ENCODE measurements at places on chromosomes 5 and 9.
A peak's percentile ranks its signal among the peaks of the same experiment; 100 is the strongest.

GRCh38 chr9:119020730-119021333 is 348.4 kb downstream of the BRINP1 start:
- no peak for DNase-seq

DNA sequence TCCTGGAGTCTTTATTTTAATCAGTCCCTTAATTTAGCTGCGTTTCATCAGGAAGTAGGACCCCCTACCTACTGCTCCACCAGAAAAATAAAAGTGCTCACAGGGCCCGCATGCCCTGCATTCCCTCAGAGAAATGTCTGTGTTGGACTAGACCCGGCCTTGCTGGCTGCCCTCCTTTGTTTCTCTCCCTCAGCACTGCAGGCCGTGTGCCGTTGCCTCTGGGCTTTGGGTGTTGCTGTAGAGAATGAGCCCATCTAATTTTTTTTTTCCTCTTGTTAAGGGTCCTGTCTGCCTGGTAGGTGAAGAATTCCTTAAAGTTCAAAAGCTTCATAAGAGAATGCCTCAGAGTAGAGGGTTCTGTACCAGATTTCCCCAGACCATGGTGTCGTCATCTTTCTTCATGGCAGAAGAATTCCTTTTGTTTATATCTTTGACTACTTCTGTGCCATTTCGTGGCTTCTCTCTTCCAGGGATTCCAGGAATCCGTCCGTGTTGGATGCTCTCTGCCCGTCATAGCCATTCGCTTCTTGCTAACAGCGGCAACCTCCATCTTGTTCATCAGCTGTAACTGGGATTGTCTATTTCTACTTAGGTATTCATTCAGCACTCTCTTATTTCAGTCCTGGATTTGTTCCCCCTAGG is 49.8 kb upstream of the ANGPTL2 start:
- no peak for DNase-seq

- no peak for DNase-seq
These were observed 1.7 kb downstream of the PRKAA1 start for GRCh38 chr5:40796487-40796889.

GRCh38 chr5:64742821-64743220 is 25.7 kb downstream of the SREK1IP1 start:
- DNase-seq: no peak

- DNase-seq: no peak
These were observed 110.3 kb upstream of the ZNF608 start for GRCh38 chr5:124856726-124857125.

DNA sequence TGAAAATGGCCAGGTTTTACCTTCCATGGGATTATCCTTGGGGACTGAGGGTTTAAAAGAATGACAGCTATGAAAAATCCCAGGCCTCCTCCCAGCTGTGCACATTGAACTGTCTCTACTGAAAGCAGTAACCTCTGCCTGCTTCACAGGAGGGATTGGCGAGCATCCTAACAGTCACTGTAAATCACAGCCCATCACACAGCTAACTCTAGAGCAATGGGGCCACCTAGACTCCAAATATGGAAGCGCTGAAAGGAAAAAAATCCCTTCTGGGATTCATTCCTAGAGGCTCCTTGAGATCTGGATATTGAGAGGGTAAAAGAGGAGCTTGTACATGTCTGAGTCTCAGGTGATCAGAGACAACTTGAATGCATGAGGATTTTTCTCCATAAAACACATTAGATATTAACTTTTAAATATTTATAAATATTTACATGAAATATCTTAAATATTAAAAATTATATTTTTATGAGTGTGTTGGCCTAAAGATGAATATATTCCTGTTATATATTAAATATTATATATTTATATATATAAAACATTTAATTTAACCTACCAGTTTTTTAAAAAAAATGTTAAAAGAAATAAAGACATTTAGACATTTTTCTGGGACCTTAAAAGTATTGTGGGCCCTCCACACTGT is 133.8 kb upstream of the SLC24A2 start:
- peak; percentile 19 for DNase-seq

- DNase-seq: no peak
These were observed 100.1 kb upstream of the TNFAIP8 start for GRCh38 chr5:119255571-119256356.

DNA sequence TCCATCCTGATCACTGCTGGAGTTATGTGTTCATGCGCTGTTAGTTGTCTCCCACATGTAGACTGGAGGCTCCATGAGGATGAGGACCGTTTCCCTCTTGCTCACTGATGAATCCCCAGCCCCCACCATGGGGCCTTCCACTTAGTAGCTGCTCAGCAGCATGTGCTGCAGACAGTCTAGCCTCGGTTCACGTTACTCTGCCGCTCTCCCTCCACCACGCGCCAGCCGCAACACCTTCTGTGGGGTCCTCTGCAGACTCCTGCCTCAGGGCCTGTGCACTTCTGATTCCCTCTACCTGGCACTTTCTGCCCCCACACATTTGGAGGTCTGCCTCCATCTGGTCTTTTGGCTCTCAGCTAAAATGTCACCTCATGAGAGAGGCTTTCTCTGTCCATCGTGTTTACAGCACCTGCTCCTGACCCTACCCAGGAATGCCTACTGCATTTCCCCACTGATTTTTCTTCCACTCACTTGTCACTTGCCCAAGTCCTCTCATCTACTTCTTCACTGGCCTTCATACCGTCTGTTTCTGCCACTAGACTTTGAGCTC is 36.3 kb downstream of the STK10 start:
- no peak for DNase-seq

DNA sequence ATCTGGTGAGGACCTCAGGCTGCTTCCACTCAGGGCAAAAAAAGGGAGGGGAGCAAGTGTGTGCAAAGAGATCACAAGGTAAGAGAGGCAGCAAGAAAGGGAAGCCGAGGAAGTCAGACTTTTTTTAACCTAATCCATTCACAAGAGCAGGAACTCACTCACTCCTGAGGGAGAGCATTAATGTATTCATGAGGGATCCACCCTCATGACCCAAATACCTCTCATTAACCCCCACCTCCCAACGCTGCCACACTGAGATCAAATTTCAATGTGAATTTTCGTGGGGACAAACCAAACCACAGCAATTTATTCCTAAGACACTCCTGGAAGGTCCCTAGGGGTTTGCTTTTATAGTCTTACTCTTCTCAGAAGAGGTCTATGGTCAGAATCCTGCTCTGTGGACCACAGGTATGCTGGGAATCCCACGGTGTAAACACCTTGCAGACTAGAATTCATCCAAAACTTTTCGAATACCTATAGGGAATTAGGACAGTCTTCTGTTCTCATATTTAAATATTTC is 108.7 kb downstream of the HSD17B3 start:
- no peak for DNase-seq

DNA sequence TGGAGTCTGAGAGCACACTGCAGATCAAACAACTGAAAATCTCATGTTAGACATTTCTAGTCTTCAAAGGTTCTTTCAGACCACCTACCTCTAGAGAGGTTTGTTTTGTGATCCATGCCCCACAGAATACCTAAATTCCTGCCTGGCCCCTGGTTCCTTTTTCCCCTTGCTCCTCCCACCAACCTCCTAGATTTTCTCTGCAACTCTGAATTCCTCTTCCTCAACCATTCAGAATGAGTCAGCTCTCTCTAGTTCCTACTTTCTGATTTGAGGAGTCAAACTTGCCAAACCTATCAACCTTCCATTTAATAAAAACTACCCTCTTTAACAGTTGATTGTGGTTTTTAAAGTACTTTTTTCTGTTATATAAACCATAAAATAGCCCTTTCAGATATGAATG is 83.2 kb upstream of the ZNF462 start:
- no peak for DNase-seq

DNA sequence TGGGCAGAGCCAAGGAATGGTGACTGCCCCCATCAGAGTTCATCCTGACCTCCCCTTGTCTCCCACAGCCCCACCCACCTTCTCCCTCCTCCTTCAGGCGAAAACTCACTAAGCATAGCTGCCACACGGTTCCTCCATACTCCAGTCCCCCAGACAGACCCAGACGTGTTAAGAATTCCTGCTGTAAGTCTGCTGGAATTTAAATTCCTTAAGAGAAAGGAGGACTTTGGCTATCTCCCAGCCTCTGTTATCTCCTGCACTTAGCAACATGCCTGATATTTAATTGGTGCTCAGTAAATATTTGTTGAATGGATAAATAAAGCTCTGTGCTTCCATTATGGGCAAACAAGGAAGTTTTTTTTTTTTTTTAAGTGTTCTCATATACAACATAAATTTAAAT is 213.7 kb downstream of the RFK start:
- no peak for DNase-seq

DNA sequence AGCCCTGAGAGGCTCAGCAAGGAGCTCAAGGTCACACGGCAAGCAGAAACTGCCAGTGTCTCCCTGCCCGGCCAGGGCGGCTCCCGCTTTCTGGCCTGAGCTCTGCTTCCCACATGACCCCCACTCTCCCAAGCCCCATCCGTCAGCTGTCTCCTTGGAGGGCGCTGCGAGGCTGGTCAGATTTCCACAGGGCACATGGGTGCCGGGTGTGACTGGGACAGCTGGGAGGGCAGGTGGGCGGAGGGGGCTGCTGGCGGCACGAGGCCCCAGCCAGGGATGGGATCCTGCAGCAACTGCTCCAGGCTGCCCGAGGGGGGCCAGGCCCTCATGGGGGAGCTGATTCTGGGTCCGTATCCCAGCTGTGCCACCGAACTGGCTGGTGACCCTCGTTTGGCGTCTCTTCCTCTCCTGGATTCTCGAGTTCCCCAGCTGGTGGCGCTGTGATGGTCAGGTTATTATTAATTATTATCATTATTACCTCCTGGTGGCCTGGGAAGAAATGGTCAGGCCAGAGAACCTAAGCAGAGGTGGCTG is 12.9 kb upstream of the WDR38 start:
- no peak for DNase-seq

- no peak for DNase-seq
These were observed 80.2 kb upstream of the ZNF618 start for GRCh38 chr9:113795811-113796392.

GRCh38 chr9:85541876-85542275 is 199.9 kb downstream of the AGTPBP1 start:
- DNase-seq: no peak

DNA sequence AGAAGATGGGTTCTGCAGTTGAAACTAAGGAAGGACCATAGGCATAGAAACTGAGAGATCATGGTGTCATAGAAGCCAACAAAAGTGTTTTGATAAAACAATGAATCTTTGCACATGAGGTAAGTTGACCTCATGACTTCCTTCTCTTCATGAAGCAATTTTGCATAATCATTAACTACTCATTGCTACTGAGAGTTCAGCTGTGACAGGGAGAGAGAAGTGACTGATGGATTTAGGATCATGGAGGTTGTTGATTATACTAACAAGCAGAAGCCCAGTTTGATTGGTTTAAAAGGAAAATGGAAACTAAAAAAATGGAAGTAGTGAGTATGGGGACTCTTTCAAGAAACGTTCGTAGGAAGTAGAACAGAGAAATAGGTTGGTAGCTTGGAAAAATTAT is 51.2 kb downstream of the PARP8 start:
- no peak for DNase-seq

DNA sequence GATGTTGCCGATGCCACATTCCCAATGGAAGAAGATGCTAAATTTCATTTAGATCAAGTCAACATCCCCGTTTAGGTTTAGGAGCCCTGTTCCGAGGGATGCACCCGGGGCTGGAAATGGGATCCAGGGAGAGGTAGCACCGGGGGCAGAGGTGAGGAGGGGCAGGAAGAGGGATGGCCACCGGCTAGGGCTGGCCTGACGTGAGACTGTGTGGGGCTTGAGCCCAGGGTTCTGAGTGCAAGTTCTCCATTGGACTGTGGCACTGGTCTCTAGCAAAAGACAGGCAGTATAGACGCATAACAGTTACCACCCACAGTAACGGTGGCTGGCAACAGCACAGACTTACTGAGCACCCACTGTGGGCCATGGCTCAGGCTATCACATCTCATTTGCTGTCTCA is 209.0 kb upstream of the MVB12B start:
- DNase-seq: no peak

DNA sequence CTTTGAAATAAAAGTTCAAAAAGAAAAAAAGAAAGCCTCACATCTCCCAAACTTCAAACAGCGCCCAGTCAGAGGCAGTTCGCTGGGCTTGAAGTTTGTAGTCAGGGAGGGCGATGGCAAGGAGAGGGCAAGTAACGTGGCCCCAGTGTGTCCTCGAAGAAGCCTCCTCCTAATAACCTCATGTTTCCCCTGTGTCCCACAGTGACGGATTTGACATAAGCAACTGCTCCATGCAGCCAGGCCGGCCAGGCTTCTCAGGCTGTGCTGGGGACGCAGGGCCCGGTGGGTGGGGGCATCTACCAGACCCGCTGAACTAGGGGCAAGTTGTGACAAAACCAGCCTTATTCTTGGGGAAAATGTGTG is 172.2 kb downstream of the ERCC6L2 start:
- no peak for DNase-seq

- no peak for DNase-seq
These were observed 423.0 kb upstream of the BRINP1 start for GRCh38 chr9:119792242-119792641.

GRCh38 chr5:121899346-121899745 is 47.7 kb downstream of the FTMT start:
- DNase-seq: no peak

DNA sequence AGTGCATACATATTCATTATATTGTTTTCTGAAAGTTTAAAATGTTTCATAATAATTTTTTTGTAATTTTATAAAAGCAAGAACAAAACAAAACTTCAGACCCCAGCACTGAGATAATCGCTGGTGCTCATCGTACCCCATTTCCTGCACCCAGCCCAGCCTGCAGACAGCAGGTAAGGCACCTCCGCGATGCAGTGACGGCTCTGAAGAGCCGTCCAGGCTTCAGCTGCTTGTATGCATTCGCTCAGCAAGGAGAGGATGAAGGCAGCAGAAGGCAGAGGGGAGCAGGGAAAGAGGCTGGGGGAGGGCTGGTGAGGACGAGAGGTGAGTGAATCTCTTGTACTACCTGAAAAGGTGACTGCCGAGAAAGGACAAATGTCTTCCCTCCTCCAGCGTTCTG is 153.5 kb downstream of the TTLL11 start:
- no peak for DNase-seq

DNA sequence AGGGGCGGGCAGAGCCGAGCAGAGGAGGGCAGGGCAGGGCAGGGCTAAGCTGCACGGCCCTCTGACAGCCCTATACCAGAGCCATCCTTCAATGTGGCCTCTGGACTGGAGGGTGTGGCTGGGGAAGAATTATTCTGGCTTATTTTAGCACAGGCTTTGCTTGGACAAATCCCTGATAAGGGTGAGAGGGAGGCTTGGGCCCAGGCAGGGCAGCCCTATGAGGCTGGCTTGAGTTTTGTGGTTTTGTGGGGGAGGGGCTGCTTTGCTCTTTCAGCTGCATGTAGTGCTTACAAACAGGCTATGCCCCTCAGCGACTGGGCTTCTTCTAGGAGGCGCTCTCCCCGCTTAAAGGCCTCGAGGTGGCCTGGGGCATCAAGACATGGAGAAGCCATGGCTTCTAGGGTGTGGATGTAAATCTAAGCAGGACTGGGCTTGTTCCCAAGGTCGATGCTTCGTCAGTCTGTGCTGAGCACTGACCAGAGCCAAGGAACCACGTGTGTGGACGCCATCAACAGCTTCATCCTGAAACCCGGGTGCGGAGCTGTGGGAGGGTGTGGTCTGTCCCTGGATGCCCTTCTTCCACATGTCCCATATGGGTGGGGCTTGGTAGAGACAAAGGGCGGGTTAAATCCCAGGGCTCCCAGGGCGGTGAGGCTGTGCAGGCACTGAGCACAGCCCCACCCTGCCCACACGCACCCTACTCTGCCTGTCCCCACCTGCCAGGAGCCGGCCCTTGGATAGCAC is 45.7 kb upstream of the IPPK start:
- DNase-seq: no peak

- DNase-seq: no peak
These were observed 8.0 kb downstream of the BRD3 start for GRCh38 chr9:134059661-134060395.

- no peak for DNase-seq
These were observed 179.4 kb downstream of the SNX18 start for GRCh38 chr5:54696931-54697330.

GRCh38 chr9:29129763-29130162 is 1556.5 kb upstream of the C9orf72 start:
- no peak for DNase-seq
